Anterior cingulate cortex (tissue), 58 donors: ENCODE measurements at places on chromosomes 4 and X.
A peak's percentile ranks its signal among the peaks of the same experiment; 100 is the strongest.

- no peak for DNase-seq
These were observed 328.7 kb upstream of the PPARGC1A start for GRCh38 chr4:24218566-24218965.

GRCh38 chrX:8548446-8548845 lies 83.8 kb downstream of the VCX3B start:
- DNase-seq = no peak

- no peak for DNase-seq
These were observed 58.3 kb downstream of the ATP10D start for GRCh38 chr4:47543331-47543730.

DNA sequence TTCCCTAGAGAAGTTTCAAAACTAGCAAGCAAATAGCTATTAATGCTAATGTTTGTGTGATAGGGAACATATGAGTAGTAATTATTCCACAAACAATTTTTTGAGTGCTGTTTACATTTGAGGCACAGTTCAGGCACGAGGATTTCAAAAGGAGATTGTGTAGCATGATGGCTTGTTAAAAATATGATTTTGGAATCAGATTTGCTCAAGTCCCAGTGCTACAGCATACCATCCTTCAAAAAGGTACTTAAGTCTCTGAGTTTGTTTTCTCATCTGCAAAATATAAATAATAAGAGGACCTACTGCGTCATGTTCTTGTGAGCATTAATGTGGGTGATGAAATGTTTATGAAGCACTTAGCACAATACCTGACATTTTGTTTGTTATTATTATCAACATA lies 11.3 kb downstream of the TLR8 start:
- no peak for DNase-seq

DNA sequence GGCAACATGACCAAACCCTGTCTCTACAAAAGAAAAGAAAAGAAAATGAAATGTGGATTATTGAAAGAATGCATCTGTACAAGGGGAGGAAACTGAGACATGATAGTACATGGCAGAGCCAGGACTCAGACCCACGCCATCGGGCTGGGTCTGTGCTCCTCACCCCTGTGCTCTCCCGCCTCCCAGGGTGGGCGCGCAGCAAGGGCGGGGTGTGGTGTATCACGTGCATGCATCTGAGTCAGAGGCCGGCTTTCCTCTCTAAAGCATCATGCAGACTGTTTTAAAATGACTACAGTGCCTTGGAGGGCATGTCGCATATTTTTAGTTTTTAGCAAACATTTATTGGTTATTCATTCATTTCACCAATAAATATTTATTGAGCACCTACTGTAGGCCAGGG lies 47.8 kb downstream of the HTT-AS start:
- no peak for DNase-seq

DNA sequence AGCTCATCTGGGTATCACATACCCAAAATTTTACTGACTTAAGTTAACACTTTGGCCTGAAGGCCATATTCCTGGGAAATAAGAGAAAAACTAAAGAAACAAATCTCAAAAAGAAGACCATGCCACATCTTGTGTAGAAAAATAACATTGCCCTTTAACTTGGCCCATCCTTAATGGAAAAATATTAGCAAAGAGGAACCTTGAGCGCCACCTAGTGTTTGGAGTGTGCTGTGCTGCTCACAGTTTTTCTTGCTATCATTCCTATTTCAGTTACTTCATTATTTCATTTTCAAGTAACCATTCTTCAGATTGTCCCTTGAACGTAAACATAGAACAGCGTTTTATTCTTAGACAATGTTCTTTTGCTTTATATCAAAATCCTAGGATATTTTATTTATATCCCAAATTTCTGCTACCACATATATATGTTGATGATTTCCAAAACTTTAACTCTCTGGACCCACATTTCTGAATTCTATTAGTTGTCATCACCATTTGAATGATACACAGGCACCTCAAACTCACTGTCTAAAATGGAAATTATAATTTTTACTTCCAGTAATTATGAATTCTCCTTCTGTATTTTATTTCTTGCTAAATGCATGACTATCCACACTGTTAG lies 999.0 kb upstream of the ADGRL3 start:
- DNase-seq = peak; percentile 17

DNA sequence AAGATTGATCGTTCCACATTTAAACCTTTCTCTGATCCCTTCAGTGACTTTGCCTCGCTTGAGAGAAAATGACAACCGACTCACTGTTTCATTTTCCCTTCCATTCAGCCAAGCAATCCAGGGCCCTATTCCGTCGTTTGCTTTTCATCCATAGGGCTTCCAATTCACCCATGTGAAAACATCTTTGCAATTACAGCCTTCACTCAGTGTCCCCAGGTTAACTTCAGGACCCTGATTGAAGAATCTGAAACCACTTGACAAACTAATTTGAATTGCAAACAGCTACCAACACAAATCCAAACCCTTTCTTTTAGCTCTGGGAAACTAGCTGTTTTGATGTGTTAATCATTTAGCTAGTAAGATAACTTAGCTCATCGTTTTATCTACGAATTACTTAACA lies 120.2 kb upstream of the FAM9C start:
- DNase-seq = no peak

GRCh38 chrX:110301194-110301593 lies 16.7 kb downstream of the AMMECR1 start:
- DNase-seq = no peak

DNA sequence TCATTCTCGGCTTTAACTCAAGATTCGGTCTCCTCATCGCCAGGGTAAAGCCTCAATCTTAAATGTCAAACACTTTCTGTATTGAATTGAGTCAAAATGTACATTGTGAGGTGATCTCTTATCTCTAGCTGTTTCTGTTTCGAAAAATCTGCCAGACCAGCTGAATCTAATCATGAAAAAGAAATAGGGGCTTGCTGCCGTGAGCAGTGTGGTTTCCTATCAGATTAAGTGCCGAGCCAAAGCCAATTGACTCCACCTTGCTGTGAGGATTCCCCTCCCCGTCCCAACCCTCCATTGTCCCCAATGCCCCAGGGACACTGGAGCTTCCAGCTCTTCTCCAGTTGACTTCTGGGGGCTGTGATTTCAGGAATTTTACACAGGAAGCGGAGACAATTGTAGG lies 12.5 kb upstream of the CRLF2 start:
- DNase-seq = no peak

- no peak for DNase-seq
These were observed 12.3 kb downstream of the CTAG1A start for GRCh38 chrX:154597221-154597620.

- DNase-seq = no peak
These were observed 47.5 kb downstream of the RAPGEF2 start for GRCh38 chr4:159150396-159150795.

GRCh38 chrX:25873196-25873595 lies 264.9 kb upstream of the MAGEB18 start:
- no peak for DNase-seq
